ENCODE measurements at places on chromosomes 4 and X.
A peak's percentile ranks its signal among the peaks of the same experiment; 100 is the strongest.

- no peak for DNase-seq
Measured at GRCh38 chr4:107592519-107592918, 127.5 kb downstream of the PAPSS1 start.

DNA sequence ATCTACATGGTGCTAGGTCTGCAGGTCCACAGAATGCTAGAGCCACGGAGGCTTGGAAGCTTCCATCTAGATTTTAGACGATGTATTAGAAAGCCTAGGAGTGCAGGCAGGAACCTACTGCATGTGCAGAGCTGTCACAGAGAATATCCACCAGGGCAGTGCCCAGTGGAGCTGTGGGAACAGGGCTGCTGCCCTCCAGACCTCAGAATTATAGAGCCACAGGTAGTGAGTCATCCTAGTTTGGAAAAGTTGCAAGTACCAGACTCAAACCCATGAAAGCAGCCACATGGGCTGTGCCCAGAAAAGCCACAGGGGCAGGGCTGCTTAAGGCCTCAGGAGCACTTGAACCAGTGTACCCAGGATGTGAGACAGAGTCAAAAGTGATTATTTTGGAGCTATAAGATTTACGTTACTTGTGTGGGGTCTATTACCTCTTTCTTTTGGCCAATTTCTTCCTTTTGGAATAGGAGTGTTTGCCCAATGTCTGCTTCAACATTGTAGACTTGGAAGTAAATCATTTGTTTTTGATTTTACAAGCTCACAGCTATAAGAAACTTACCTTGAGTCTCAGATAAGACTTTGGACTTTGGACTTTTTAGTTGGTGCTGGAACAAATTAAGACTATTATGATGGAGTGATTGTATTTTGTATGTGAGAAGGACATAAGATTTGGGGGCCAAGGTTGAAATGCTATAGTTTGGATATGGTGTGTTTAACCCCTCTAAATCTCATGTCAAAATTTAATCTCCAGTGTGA is 143.5 kb upstream of the CHRDL1 start:
- DNase-seq, result peak; percentile 11

DNA sequence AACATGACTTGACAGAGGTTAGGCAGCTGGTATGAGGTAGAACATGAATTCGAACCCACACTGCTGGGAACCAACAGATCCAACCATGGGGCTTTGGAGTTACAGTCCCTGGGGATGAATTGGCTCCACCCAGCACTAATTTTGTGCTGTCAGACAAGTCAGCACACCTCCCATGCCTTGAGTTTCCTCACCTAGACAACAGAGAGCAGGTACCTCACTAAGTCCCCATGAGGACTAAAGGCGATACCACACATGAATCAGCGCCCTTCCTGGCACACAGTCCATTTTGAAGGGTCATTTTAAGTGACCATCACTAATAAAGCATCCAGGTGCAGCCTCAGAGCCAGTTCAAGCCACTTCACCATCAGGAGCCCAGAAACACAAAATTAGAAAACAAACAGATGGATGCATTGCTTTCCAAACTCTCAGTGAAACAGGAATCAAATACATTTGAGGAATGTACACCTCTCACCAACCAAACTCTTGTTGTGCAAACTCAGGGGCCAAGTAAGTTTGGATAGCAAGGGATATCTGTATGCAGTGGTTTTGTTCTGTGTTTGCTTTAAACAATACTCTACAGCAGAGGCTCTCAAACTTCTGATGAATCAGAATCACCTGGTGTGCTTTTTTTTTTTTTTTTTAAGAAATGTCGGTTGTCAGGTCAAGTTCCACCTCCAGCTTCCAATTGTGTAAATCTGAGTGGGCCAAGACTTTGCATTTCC is 10.1 kb downstream of the IDS start:
- DNase-seq, result no peak

GRCh38 chr4:24668956-24669355 is 84.6 kb upstream of the DHX15 start:
- DNase-seq, result no peak

GRCh38 chr4:48122756-48123155 is 11.3 kb downstream of the TXK start:
- no peak for DNase-seq

- DNase-seq, result no peak
Measured at GRCh38 chr4:185259719-185260118, 50.3 kb downstream of the SNX25 start.

GRCh38 chrX:39835241-39835640 is 262.5 kb downstream of the BCOR start:
- DNase-seq, result no peak

DNA sequence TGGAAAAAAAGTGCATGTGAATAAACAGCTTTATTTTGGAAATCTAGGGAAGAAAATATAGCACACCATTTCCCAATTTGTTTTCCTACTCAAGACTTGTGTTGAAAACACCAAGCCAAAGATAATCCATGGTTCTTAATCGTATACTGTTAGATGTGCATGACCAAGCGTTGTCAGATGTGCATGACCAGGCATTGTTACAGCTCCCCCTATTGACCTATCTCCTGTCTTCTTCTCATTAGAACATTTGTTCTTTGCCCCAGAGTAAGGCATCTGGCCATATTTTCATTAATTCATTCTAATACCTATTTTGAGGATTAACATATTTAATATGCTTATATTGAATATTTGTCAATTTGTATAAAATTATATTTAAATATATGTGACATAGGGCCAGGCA is 14.4 kb upstream of the VCX start:
- DNase-seq, result peak; percentile 25

DNA sequence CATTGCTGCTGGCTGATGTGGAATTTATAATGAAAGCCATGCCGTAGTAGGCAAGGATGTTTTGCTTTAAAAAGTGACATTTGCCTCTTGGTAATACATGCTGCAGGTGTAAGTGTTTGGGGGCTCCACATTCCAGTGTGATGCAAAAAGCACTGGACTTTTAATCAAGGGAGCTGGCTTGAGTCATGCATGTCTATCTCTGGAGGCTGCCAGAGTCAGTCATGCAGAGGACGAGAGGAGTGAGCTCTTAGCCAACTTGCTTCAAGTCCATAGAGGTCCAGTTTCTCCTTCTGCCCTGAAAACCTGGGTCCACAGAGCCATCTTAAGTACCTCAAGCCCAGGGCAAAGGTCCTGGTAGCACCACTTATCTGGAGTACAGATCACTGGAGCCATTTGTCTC is 11.6 kb upstream of the CXCL13 start:
- DNase-seq, result no peak

- DNase-seq, result no peak
Measured at GRCh38 chr4:107304699-107305286, 268.7 kb upstream of the DKK2 start.

GRCh38 chr4:52201715-52202114 is 150.6 kb downstream of the SPATA18 start:
- DNase-seq, result no peak

DNA sequence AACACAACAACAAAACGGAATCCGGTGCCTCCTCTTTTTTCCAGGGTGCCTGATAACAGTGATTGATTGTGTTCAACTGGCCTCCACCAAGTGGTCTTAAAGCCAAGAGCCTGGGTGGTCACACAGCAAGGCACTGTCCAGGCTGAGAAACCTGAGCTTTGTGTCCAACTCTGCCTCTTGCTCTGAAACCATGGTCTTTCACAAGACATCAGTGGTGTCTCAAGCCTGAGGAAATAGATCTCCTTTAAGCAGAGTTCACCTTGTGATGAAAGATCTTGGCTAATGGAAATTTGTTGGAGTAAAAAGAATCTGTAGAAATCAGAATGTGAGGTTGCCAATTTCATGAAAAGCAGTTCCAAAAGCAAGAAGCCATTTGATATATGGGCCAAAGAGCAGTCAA is 47.3 kb upstream of the ACSL1 start:
- no peak for DNase-seq

DNA sequence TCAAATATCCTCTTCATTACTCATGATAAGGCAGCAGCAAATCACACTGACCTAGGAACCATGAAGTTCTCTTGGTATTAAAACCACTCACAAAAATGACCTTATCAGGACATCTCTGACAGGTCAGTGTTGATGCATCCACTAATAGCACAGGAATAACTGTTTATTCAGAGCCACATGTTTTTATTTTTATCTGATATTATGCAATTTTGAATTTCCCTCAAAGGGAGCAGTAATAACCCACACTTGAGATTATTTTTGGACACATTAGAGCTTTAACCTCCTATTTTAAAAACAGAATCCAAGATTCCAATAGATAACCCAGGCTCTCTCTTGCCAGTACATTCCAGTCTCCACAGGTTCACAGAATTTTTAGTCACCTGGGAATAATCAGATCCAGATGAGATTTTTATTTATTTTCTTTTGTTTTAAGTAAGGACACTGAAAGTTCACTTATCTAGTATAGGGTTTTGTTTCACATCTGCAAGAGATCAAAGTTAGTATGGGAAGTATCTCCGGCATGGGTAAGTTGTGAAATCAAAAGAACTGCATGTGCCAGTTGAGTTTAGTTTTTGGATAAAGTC is 36.3 kb upstream of the MYOZ2 start:
- no peak for DNase-seq
